ENCODE measurements at places on chromosomes 6 and 20. TPM values are rescaled to one million over a fixed set of nuclear protein-coding genes. Genes with fewer than 3 reads are reported as not detected.

DNA sequence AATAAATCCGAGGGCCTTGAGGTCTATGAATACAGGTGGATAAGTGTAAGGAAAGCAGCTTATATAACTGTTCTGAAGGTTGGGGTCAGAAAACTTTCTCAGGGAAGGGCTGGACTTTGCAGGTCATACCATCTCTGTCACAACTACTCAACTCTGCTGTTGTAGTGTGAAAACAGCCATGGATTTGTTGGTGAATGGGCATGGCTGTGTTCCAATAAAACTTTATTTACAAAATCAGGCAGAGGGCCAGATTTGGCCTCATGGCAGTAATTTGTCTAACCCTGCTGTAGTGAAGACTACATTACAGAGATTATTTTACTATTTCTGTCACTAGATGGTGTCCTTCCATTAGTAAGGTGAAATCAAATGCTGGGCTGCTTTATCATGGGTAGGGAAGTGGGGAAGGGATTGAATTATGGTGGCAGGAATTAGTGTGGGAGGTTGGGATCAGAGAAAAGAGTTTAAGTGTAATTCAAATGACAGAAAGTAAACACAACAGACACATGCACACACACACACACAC lies 409.6 kb upstream of the CHD6 start:
- DNase-seq = no peak

DNA sequence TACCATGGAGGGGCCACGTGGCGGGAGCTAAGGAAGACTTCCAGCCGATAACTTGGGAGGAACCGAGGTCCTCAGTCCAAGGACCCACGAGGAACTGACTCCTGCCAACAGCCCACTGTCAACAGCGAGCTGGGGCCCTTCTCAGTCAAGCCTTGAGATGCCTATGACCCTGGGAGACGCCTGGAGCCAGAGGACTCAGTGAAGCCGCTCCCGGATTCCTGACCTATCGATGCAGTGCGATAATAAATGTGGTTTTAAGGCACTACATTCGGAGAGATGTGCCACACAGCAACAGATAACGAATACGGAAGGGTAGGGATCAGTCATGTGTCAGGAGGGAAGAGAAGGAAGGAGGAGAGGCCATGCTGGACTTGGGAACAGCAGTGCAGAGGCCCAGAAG lies 208.5 kb downstream of the NFATC2 start:
- DNase-seq = no peak

- peak; percentile 79 for DNase-seq
These were observed 127.2 kb upstream of the TAB2 start for GRCh38 chr6:149190224-149190831.

GRCh38 chr6:170365593-170365992 lies 59.0 kb downstream of the FAM120B start:
- no peak for DNase-seq

RFX6 gene
- not detected for total RNA-seq

DNA sequence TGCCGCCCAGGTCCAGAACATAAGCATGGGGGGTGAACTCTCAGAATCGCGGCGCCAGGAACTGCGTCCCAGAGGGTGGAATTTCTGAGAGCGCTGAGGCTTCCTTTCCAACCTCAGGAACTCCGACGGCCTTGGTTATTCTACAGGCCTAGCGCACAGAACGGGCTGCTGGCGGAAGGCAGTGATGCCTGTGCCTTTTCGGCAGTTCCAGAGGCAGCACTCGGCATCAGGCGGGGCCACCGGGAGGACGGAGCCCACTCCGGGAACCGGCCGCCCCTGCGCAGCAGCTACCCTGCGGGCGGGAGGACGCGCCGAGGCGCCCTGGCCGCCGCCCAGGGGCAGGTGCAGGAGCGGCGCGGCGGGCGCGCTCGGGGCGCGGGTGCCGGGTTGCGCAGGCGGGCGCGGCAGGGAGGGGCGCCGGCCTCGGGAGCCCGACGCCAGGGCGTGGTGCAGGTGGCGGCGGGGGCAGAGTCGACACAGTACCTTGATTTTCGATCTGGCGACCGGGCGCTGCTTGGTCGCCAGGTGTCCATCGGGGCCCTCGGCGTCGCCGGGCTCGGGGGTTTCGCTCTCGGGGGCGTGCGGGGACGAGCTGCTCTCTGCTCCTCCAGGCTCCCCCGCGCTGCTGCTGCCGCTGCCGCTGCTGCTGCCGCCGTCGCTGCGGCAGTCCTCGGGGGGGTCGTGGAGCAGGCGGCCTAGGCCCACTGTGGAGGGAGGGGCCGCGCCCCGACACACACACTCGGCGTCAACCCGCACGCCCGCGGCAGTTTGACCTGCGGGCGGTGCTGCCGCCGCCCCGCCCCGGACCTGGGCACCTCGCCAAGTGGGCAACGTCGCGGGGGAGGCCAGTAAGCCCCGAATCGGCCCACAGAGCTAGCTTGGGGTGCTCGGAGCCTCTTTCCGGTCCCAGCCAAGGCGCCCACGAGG lies 1.3 kb downstream of the OVOL2 start:
- peak; percentile 11 for DNase-seq

- peak; percentile 45 for DNase-seq
These were observed 102.6 kb downstream of the PERP start for GRCh38 chr6:138004430-138005287.

DNA sequence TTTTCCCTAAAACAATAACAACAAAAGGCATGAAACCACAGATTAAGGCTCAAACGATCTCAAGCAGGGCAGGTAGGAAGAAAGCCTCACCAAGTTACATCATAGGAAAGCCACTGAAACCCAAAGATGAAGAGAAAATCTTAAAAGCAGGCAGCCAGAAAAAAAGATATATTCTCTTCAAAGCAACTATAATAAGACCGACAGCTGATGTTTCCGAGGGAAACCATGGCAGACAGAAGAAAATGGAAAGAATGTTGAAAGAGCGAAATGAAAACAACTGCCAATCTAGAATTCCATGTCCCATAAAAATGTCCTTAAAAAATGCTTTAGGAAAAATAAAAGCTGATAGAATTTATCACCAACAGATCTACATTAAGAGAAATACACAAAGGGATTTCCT lies 161.5 kb upstream of the THBS2 start:
- DNase-seq = no peak

DNA sequence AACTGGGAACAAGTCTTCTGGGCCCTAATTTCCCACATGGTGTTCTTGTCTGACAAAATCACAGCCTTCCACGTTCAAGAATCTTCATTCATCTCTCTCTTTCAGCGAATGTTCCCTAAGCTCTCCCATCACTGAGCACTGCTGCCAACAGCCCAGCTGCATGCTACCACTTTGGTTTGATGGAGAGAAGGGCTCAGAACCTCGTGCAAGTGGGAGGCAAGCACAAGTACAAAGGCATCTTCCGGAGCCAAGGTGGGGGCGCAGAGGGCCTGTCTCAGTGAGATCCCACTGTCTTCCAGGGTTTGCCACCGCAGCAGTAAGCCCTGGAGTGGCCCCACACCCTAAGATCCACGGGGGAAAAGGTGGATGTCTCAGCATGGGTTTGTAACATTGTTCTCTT lies 17.2 kb downstream of the DLL1 start:
- no peak for DNase-seq

DNA sequence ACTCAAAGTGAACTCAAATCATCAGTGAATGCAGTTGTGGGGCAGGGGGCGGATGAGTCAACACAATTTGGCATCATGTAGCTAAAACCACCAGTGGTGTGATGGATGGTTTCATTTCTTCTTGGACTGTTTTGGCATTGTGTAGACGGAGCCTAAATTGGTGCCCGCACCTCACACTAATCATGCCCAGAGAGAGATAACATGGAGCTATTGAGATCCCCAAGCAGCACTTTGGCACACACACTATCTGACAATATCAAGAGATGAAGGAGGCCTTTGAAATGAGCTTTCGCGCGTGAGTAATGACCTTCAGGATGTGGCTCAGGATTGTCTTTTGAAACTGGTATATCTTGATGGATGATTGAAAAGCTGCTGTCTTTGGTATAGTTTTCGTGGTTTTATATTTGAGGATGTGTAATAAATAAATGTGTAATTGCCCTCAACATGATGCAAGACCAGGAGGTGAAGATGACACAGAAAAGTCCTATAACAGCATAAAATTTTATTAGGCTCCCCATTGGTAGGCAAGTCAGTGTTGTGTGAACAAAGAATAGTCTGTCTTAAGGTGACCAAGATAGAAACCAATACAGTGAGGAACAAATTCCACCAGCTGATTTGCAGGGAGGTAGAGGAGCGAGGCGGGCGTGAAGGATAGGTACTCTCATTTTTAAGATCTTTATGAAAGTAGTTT lies 174.2 kb downstream of the TSHZ2 start:
- DNase-seq = peak; percentile 69

- DNase-seq = no peak
These were observed 93.6 kb downstream of the MYB start for GRCh38 chr6:135274561-135275293.

DNA sequence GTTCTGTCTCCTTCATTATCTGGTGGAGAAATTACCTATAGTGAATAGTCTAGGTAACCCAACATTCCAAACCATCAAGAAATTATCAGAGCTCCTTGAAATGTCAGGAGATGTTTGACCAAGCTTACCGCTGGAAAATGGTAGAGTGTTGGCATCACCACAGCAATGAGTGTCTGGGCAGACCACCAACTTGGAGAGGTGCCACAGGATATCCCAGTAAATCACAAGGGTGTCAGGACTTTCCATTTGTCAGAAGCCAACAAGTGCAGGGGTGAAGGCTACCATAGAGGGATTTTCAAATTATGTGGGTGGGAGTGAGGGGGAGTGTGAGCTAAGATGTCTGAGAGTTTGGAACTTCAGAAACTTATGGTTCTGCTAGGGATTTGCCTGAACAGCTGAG lies 73.2 kb downstream of the VGLL2 start:
- no peak for DNase-seq

DNA sequence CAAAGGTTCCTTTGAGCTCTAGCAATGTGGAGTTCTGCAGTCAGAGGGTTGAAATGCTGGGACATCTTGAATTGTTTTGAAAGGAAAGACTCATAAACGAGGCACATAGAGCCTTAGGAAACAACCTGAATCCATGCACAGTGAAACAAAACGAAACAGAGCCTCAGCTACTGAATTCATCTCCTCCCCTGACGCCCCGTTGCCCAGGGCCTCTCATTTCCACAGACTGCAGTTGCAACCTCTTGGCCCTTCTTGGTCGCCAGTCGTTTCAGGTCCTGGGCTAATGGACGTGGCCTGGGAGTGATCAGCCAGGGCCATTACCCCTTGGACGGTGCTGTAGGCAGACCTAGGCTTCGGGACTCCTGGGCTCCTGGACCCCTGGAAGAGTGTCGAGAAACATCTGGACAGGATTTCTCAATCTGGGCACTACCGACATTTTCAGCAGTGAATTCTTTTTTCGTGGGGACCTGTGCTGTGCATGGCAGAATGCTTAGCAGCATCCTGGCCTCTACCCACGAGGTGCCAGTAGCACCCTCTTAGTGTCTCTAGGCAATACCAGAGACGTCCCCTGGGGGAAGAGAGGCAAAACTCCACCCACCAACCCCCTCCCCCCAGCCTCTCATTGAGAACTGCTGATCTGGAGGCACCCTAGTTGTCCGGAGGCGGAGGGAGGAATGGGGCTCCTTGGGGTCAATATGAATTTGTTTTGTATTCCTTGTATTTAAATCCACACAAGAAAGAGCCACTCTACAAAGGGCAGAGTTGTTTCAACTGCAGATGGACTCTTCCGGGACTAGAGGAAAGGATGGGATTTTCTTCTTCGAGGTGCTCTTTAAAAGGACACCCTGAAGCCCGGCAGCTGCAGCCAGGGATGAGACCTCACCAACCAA lies 50.2 kb downstream of the TMEM242 start:
- DNase-seq = peak; percentile 60

DNA sequence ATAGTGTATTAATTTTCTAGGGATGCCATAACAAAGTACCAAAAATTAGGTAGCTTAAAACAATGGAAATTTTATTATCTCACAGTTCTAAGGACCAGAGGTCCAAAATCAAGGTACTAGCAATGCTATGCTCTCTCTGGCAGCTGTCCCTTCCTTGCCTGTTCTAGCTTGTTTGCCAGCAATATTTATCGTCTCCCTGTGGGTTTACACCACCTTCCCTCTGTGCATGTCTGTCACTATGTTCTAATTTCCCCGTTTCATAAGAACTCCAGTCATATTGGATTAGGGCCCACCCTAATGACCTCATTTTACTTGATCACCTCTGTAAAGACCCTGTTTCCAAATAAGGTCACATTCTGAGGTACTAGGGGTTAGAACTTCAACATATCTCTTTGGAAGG lies 217.2 kb downstream of the IBTK start:
- DNase-seq = no peak

LY6G6F gene
- not detected for total RNA-seq

MRAP2 gene
- total RNA-seq = not detected

DNA sequence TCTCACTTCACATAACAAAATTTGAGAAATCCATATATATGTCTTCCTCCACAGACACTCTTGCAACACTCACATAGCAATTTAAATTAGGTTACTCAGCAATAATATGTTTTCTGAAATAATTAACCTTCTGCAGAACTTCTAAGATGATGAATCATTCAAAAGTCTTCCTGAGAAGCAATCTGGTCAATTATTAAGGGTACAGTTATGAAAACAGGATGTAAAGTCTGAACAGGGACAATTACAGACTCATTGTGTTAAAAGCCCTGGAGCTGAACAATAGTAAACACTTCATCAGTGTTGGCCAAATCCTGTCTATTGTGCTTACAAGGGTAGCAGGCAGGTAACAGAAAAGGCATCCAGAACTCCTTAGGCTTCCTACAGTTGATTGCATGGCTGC lies 75.4 kb downstream of the FILIP1 start:
- DNase-seq = no peak

MOG gene
- not detected for total RNA-seq

DNA sequence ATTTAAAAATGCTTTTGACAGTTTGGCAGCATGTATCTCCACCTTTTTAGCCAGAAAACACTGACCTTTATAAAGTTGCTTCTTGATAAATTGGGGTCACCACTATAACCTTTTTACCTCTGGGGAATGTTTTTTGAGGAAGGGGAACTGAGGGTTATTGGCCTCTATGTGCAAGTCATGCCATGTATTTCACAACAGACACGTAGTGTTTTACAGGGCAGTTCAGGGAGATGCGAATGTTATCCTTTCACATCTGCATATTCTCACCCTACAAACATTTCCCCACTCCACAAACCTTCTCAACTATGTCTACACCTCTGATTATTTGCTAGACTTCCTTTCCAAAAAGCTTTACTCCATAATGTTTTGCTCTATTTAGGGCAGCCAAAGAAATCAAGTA lies 17.0 kb upstream of the SLA2 start:
- no peak for DNase-seq

OR2H2 gene
- total RNA-seq = not detected

DNA sequence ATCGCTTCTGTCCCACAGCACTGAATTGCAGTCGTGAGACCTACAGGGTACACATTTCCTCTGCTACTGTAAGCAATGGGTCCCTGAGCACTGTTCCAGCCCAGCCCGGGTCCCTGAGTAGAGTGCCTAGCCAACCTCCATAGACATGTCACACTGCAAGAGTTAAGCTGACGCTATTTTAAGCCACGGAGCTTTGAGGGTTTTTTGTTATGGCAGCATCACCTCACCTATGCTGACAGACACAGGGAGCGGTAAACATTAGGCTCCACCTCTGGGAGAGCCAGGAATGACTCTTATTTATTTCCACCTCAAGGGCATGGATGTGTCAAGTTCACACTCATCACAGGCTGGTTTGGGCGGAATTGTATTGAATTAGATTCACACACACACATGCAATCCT lies 45.1 kb downstream of the GRM4 start:
- no peak for DNase-seq

OR2B6 gene
- not detected for total RNA-seq

STK4 gene
- 154 TPM for total RNA-seq

Data from activated CD8-positive, alpha-beta T cell treated with anti-CD3 and anti-CD28 coated beads for 36 hours (primary cell).